ENCODE measurements at places on chromosomes 6 and 20.

GRCh38 chr6:33768644-33769120 lies 20.2 kb downstream of the LEMD2 start:
- peak; percentile 95 for DNase-seq

DNA sequence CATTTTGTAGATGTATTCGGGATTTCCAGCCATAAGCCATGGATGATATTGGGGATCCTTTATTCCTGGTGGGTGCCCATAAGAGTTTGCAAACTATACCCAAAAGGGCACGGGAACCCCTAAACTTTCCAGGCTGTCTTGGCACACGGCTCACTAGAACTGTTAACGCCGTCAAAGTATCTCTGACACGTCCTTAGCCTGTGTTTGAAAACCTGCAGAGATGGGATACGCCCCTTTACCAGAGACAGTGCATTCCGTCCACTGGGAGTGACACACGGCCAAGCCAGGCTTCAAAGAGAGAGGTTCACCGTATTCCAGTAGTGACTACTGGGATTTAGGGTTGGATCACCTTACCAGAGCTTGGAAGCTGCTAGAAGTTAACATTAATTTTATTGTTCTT lies 95.0 kb downstream of the THBS2 start:
- no peak for DNase-seq

DNA sequence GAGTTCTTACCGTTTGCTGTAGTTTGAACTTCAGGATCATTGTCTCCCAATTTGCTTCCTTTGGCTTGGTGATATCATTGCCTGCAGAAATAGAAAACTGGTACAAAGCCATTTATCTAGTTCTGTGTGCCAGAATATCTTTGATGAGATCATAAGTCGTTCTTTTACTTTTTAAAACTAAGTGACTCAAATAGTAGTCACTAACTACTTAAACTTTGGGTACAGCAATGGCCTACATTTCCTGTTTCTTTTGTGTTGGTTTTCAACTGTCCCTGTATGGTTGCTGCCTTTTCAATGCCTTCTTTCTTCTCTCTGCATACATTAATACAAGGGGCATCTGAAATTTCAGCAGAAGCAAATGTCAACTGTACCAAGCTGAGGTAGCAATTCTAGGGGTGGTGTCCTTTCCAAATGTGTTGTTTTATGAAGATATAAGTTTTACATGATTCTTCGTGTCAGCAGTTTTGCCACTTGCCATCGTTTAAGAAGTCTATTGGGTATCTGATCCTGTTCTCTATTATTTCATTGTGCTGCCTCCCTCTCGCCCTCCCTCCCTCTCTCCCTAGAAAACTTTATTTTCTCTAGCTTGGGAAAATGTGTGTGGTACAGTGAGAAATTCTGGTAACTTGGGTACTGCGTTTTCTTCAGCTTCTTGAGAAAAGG lies 238.5 kb downstream of the FARS2 start:
- DNase-seq: no peak

DNA sequence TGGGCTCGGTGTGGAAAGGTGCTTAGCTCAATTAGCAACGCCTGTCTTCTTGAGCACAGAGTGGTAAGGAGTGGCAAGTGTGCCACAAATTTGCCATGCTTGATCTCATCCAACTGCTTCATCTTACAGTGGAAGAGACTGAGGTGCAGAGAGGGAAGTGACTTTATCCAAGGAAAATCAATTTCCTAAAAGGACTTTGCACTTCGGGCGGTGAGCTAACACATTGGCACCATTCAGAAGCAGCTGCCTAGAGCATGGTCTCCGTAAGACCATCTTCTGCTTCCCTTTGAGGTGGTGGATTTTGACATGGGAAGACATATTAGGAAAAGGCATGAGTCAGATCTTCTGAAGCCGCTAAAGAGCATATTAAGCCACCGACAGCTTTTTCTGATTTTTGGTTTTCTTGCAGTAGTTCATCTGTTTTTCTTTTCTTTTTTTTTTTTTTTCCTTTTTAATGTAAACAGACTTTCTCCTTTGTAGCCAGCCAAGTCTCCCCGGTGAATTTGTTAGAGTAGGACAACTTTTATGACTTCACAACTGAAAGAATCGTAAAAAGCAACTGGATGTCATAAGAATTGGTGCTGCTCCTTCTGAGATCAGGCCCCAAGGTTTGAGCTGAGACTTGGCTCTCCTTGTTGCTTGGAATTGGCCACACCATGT lies 273.2 kb downstream of the CDC5L start:
- DNase-seq: no peak

DNA sequence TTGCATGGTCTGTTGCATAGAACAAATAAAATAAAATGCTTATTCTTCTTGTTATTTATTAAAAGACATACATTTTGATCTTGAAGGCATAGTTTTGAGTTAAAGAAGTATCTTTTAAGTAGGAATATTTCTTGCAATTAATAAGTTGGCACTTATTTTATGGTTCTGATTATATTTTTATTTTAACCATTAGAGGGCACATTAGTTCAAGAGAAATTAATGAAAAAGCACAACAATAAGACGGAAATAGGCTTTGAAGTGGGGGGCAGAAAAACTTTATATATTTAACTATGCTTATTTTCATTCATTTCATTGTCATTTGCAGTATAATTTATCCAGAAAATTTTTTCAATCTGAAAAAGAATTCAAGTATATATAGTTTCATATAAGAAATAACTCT lies 44.2 kb upstream of the MAP3K7 start:
- no peak for DNase-seq

GRCh38 chr20:2483504-2483903 lies 12.9 kb upstream of the SNRPB start:
- no peak for DNase-seq

- no peak for DNase-seq
These were observed 37.4 kb upstream of the EYA2 start for GRCh38 chr20:46857061-46857831.

DNA sequence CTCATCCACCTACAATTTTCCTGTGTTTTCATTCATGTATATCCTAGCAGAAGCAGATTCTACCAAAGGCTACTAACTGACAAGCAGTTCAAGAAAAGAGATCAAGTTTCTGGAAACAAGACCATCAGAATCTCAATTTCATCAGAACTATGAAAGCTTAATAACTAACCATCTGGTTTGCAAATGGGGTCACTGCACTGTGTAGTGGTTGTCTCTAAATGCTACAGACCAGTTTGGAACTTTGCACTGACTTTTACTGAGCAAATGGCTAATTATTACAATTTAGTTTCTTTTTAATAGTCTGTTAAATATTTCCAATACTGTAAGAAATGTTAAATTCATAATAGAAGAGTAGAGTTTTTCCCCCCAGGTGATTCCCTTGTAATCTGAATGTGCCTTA lies 64.5 kb downstream of the REPS1 start:
- no peak for DNase-seq

DNA sequence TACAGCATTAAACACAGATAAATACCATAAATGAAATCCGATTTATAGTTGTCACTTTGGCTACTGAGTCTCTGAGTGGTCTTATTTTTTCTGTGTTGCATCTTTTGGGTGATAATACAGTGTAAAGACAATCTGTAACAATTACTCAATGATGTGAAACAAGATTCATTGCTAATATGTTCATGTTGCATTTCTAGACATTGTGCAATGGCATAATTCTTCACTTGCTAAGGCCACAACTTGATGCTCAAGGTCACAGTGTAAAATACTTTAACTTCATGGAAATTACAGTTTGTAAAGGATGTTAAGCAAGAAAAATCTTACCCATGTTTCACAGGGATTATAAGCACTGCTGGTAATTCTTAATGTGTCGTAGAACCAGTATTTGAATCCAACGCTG lies 74.9 kb upstream of the SMLR1 start:
- DNase-seq: no peak

- no peak for DNase-seq
These were observed 46.6 kb upstream of the EZR start for GRCh38 chr6:158865769-158866168.

GRCh38 chr20:25706793-25707192 lies 10.1 kb upstream of the ZNF337 start:
- DNase-seq: no peak

GRCh38 chr6:107805504-107805903 lies 18.6 kb downstream of the SCML4 start:
- no peak for DNase-seq

GRCh38 chr6:13985663-13986325 lies 61.0 kb downstream of the RNF182 start:
- no peak for DNase-seq

- no peak for DNase-seq
These were observed 1.3 kb downstream of the HIVEP2 start for GRCh38 chr6:142943711-142944123.

- peak; percentile 80 for DNase-seq
These were observed 94.0 kb downstream of the CD83 start for GRCh38 chr6:14211562-14211942.

Data from glutamatergic neuron (in vitro differentiated cells).